ENCODE measurements at places on chromosomes 6 and 20.

DNA sequence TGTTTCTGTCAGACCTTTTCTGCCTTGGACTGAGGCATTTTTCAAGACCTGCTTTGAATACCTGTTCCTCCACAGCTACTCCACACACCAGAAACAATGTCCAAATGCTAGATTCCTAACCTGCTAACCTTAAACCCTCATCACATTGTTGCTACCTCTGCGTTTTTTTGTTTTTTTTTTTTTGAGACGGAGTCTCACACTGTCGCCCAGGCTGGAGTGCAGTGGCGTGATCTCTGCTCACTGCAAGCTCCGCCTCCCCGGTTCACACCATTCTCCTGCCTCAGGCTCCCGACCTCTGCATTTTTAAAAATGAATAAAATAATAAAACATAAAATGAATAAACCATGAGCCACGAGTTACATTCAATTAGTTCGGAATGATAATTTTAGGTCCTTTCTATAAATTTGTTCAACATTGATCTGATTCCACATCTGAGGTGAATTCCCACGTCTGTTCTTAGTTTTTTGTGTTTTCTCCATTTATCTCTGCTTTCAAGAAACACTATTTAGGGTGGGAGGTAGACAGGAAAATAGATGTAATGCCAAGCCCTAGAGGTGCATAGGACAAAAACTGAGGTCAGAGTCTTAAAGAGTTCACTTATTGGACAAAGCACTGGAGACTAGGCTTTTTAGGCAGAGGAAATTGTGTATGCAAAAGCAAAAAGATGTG lies 1.3 kb downstream of the C6orf89 start:
- peak overlapping the region; percentile 94 for H3K27ac ChIP-seq
- H3K36me3 ChIP-seq: no peaks in the 10 kb centered on the region
- peaks cover 11% of the 10 kb centered on the region for H3K4me1 ChIP-seq
- no peaks in the 10 kb centered on the region for H3K27me3 ChIP-seq
- no peak for DNase-seq

DNA sequence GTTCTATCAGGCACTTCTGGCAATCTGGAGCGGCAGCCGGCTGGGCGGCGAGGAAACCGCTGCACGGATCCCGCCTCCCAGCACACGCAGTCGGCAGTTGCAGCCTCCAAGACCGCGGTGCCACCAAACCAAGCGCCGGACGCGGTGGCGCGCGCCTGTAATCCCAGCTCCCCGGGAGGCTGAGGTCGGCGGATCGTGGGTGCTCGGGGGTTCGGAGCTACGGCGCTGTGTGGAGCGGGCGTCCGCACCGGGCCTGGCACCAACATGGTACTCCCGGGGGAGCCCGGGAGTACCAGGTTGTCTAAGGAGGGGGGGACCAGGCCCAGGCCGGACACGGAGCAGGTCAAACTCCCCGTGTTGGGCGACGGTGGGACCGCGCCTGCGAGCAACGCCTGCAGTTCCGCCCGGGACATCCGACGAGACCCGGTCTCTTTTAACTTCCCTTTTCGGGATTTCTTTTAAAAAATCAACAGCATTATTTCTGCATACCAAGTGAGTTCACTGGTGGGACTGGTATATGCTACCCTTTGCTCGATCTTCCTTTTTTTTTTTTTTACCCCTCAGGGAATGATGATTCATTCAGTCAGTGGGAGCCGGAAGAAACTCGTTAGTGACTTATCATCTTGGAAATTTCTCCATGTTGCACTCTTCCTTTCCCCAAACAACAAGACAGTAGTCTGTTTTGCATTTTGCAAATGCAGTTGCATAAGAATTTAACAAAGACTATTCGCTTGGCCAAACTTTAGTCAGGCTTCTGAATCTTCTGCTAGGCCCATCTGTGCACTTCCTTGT lies 27.6 kb downstream of the ZNF311 start:
- peak; percentile 16 for DNase-seq
- no peak overlapping the region for H3K27ac ChIP-seq
- H3K27me3 ChIP-seq: peaks cover 4% of the 10 kb centered on the region

DNA sequence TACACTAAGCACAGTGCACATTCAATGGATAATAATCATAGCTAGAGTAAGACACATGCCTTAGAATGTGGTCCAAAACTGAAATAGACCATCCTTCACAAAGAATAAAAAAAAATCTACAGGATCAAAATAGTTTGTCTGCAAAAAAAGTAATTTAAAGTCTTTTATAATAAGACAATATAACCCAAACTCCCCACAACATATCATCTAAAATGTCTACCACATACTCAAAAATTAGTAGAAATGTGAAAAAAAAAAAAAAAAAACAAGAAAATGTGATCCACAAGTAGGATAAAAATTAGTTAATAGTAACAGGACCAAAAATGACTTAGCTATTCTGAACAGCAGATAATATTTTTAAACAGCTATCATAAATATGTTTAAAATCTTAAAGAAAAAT lies 557.2 kb upstream of the ARID1B start:
- H3K27me3 ChIP-seq: no peaks in the 10 kb centered on the region
- H3K4me3 ChIP-seq: no peak overlapping the region
- DNase-seq: no peak
- H3K36me3 ChIP-seq: no peaks in the 10 kb centered on the region
- H3K27ac ChIP-seq: no peak overlapping the region
- H3K4me1 ChIP-seq: no peaks in the 10 kb centered on the region

DNA sequence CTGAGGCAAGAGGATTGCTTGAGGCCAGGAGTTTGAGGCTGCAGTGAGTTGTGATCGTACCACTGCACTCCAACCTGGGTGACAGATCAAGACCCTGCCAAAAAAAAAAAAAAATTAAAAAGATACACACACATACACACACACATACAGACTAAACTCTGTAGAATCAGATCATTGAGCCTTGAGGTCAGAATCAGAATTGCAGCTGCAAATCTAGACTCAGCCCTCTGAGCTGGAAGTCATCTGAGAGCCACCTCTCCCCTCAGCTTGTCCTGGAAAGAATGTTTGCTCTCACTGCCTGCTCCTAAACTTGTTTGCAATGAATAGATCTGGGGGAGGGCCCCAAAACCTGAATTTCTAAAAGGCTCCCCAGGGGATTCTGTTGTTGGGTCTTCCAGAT lies 41.4 kb upstream of the ANGPT4 start:
- peaks cover 5% of the 10 kb centered on the region for H3K4me1 ChIP-seq
- DNase-seq: no peak
- H3K27me3 ChIP-seq: no peaks in the 10 kb centered on the region
- no peak overlapping the region for H3K27ac ChIP-seq
- H3K4me3 ChIP-seq: no peak overlapping the region

Data from T-cell (primary cell).